ENCODE measurements at places on chromosomes 3 and 15. TPM values are rescaled to one million over a fixed set of nuclear protein-coding genes. Genes with fewer than 3 reads are reported as not detected.

The GOLGA6A gene
- not detected for total RNA-seq

The SH3GL3 gene
- not detected for total RNA-seq

The AHSG gene
- total RNA-seq: not detected

The SLC28A1 gene
- not detected for total RNA-seq

The CYP1A1 gene
- not detected for total RNA-seq

The GABRR3 gene
- total RNA-seq: not detected

The FSD2 gene
- not detected for total RNA-seq

The CPNE9 gene
- total RNA-seq: not detected

The P3H2 gene
- total RNA-seq: 37.6 TPM

The IFRD2 gene
- 79.5 TPM for total RNA-seq

The PTH1R gene
- 0.35 TPM for total RNA-seq

The PRKAR2A gene
- 68.5 TPM for total RNA-seq

Data from HFFc6 (cell line).